ENCODE measurements at places on chromosomes 6 and 20. TPM values are rescaled to one million over a fixed set of nuclear protein-coding genes. Genes with fewer than 3 reads are reported as not detected.

GRCh38 chr6:163710532-163711470 is 296.3 kb downstream of the QKI start:
- DNase-seq = no peak

GRCh38 chr6:37865504-37865903 is 46.0 kb downstream of the ZFAND3 start:
- DNase-seq = no peak

- no peak for DNase-seq
These were observed 59.5 kb downstream of the RAMACL start for GRCh38 chr6:166526937-166527336.

DNA sequence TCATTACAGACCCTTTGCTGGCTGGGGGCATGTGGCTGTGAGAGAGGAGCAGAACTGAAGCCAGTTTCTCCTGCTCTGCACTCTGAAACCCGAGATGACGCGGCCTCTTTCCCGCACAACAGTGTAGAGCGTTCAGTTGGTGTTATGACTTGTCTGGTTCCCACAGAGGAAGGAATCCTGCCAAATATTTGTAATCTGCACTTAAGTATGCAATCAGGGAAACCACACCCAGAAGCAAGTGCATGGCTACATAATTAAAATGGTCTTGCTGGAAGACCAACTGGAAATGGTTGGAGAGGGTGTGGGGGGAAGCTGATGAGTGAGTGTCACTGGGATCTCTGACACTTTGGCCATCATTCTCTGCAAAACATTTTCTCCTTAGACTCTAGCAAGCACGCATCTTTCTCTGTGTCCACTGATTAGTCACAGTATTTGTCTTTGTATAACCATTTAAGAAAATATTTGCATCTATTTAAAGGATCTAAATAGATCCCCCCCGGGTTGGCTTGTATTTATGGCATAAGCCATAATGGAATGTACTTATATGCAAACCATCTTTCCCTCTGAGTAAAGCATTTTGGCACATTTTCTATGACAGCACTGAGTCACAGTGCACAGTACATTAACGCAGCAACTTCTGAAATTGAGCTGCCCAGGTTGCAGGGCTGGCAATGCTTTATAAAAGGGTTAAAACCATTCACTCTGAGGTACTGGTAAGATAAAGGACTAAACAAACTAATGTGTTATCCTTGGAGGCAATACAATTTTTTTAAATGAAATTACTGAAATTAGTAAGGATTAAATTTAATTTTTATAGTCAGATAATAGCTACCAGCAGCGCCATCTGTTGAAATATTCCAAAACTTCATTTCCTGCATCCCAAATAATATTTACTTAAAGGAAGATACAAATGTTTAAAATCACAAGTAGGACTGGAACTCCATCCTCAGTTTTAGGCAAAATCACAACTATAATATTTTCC is 76.7 kb downstream of the FOXC1 start:
- DNase-seq = no peak

DNA sequence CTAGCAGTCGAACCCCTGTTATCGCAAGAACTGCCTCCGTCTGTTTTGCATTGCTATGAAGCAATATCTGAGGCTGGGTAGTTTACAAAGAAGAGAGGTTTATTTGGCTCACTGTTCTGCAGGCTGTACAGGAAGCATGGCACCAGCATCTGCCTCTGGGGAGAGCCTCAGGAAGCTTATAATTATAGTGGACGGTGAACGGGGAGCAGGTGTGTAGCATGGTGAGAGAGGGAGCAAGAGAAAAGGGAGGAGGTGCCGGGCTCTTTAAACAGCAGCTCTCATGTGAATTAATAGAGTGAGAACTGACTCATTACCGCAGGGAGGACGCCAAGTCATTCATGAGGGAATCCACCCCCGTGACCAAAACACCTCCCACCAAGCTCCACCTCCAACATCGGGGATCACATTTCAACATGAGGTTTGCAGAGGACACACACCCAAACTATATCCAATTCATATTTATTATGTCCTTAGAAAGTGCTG is 172.6 kb upstream of the KCNG1 start:
- DNase-seq = no peak

DNA sequence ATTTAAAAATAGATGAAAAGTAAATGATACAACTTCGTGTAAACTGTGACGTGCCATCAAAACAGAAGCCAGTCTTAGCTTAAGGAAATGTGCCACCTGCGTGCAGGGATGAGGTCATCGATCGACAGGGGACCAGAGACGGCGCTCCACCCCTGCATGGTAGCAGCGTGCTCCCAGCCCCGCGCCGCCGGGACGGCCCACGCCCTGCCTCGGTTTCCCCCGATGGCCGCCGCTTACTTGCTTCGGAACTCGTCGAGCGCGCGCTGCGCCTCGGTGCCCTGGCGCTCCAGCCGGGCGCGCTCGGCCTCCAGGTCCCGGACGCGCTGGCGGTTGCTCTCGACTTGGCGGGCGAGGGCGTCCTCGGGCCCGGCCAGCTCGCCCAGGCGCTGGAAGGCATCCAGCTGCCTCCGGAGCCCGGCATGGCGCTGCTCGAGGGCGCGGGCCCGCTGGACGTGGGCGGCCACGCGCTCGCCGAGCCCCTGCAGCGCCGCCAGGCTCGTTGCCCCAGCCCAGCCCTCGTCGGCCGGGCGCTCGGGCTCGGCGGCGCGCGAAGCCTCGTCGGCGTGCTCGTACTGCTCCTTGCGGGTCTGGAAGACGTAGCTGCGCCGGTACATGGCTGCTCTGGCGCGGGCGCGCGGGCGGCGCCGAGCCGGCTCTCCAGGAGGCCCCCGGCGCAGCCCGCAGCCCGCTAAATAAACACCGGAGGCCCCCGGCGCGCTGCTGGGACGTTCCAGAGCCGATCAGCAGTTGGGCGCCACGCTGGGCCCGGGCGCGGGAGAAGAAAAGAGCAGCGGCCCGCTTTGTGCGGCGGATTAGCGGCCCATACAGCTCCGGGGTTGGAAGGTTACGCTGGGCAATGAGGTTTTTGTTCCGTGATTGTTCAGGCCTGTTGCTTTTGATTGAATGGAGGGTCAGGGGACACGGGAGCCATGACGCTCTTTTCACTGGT is at the start of gene BFSP1:
Gene BFSP1, minus strand, starts transcription at position 664 of the 949 bp plus-strand sequence. Its CDS starts 50 bp downstream, at position 614.
- DNase-seq = peak; percentile 51

DNA sequence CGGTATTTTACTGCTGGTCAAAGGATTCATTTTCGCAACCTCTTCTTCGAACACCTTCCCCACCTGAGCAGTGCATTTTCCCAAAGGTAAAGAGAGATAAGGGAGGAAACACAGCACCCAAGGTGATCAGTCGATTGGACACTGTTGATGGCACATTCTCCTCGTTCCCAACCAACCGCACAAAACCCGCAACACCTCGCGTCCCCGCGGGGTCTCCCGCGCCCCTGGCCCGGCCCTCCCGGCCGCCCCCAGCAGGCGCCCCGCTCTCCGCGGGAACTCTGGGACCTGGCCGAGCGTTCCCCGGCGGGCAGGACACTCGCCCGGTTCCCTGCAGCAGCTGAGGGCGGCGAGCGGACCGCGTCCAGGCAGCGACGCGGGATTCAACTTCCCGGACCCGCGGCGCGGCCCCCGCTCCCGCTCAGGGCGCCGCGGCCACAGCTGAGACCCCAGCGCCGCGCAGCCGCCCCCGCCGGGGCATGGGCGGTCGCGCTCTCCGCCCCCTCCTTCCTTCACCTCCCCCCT is 506 bp downstream of the RGS17 start:
- no peak for DNase-seq

DNA sequence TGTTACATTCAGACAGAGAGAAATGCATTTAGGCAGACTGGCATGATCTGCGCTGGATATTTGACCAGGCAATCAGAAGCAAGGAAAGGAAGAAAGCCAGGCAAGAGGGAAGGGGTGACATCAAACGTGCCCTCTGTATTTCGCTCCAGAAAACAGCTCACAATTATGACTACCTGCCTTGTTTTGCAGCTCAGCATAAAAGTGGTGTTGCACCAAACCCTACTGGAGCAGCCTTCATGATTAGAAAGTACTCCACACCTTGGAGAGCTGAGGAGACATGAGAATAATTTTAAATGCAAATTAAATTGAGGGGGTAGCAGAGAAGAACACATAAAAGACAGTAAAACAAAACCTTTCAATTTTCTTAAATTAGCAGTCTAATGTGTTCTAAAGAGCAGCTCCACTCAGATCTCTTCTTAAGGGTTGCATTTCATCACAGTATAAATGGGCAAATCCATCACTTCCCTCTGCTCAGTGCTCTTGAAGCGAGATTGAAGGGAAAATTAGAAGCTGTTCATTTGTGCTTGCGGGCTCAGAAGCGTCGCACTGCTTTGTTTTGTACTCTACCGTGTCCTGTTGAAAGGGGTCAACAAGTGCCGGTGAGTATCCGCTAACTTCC is at the start of gene PHACTR1:
Gene PHACTR1, plus strand, starts transcription at position 470 of the 619 bp plus-strand sequence.
- no peak for DNase-seq

GRCh38 chr6:82057846-82058554 is 189.5 kb downstream of the IBTK start:
- no peak for DNase-seq

GRCh38 chr6:124928851-124929250 is 33.4 kb upstream of the RNF217 start:
- DNase-seq = no peak

DNA sequence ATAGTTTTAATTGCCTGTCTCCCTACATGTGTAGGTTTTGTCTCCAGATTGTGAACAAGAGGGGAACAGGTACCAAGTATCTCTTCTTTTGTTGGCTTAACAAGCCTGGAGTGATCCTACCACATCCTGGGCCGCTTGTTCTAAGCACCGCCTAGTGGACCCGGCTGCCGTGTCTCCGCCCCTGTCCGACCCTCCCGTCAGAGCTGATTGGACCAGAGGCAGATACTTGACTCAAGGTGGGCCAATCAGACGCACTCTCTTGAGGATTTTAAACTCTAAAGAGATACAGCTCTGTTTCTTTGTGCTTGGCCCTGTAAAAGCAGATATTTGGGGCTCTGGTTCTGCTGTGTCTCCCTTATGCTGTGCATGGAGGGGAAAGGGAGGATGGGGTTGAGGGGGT is 68.2 kb downstream of the PRDM1 start:
- no peak for DNase-seq

GRCh38 chr6:166004471-166004870 is 163.2 kb downstream of the TBXT start:
- DNase-seq = no peak

DNA sequence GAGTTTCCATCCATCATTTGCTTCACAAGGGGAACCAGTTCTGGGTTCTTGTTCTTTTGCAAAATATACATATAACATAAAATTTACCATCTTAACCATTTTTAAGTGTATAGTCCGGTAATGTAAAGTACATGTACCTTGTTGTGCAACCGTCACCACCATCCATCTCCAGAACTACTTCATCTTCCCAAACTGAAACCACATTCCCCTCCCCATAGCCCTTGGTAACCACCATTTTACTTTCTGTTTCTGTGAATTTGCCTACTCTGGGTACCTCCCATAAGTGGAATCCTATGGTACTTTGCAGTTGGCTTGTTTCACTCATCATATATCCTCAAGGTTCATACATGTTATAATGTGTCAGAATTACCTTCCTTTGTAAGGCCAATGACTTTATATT is 70.3 kb upstream of the DSP start:
- no peak for DNase-seq

DNA sequence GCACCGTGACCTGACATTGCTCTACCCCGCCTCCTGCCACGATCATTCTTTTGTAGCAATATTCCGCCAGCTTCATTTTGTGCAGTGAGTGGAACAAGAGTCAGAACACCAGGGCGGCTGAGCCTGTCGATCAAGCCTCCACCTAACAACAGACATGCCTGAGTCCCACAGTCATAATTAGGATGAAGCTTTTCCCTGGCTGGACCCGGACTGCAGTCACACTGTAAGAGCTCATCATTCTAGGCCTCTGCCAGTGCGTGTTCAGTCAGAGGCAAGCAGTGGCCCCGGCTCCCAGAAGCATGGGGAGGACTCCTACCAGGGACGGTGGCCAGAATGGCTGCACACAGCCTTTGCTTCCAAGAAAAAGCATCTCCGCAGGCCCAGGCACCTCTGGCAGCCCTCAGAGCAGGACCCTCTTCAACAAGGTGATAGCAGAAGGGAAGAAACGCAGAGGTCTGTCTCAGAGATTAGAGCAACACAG is 23.2 kb upstream of the UNC93A start:
- no peak for DNase-seq

DNA sequence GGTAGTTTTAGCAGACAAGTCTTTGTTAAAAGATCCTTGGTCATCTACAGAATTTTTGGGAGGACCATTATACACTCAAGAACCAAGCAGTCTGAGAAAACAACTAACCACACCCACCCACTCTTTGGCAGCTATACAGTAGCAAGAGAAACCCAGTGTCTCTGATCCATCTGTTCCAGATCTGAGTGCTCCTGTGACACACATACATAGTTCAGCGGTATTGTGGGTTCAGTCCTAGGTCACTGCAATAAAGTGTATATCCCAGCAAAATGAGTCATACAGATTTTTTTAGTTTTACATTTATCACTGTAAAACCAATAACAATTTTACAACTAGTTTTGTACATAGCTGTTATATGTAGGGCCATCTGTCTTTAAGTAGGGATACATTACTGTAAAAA is 47.4 kb upstream of the PAK5 start:
- no peak for DNase-seq

- DNase-seq = no peak
These were observed 7.4 kb downstream of the CEP85L start for GRCh38 chr6:118644007-118644406.

- DNase-seq = no peak
These were observed 112.0 kb downstream of the TRDN start for GRCh38 chr6:123524781-123525180.

GRCh38 chr6:43964659-43965570 is 162.3 kb downstream of the MRPL14 start:
- DNase-seq = no peak

DNA sequence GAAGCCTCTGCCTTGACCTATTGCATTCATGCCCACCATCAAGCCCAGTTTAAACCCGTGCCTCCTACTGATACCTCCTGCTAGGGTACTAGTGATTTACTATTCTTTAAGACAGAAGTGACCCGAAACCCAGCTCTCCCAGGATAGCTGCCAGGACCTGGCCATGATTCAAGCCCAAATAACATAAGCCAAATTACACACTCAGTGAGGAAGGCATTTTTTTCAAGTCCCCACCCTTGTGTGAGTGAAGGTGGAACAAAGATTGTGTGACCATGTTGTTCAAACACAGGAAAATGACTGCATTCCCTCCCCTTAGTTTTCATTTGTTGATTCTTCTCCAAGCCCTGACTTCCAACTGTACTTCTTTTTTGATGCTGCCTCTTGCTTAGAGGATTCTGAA is 3.7 kb upstream of the KAT14 start:
- DNase-seq = no peak

GRCh38 chr20:9019833-9020232 is 49.1 kb upstream of the PLCB4 start:
- no peak for DNase-seq

Gene PSORS1C2
- not detected for total RNA-seq

Gene RIMS4
- total RNA-seq = 0.35 TPM

Gene FOXC1
- 94.3 TPM for total RNA-seq

Gene LAMP5
- not detected for total RNA-seq

Gene PRSS35
- not detected for total RNA-seq

Gene TBXT
- total RNA-seq = 2,059 TPM

Gene SIRPB1
- 0.20 TPM for total RNA-seq

Gene KCNK17
- total RNA-seq = not detected

Gene HLA-DOB
- 0.58 TPM for total RNA-seq

Gene SLX4IP
- 6.6 TPM for total RNA-seq

Gene RAET1G
- 1.2 TPM for total RNA-seq

Gene CCR6
- not detected for total RNA-seq

Measured in NCI-H460 (cell line).